ENCODE measurements at places on chromosomes 12 and 14.
A peak's percentile ranks its signal among the peaks of the same experiment; 100 is the strongest.

DNA sequence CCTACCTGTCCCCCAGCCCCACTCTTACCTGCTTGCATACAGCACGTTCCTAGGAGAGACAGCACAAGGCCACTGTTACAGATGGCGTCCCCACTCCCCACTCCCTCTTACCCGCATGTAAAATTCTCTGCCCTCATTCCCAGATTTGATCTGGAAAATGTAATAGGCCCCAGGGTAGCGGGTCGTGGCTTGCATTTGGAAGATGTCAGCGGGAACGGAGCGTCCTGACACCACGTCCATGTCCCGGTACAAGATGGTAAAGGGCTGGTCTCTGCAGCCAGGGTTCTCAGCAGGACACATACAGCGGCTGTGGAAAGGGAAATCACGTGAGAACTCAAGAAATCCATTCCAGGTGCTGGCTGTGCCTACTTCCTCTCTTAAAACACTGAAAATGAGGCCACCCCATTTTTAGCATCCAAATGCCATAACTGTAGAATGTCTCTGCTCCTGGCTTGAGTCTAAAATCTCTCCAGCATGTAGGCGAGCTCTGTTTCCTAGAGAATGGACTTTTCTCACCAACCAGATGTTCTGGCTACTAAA is 10.1 kb upstream of the TC2N start:
- DNase-seq: no peak

DNA sequence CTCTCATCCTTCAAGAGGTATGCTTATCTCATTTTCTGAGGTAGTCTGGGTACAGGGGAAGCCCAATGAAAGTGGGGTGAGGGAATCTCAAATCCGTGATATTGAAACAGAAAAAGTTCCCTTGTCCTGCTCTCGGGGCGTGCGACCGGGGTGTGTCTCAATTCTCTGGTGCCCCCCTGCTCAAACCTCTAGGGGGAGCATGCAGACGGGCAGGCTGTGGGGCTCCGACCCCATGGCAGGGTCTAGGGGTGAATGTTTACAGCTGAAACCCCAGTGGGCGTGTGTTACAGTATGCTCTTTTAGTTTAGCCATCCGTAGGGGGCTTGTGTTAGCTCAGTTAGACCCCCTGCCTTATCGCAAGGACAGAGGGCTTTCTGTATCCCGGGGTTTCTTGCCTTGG is 68.7 kb downstream of the PTPRQ start:
- no peak for DNase-seq

GRCh38 chr12:26610774-26611173 is 222.2 kb downstream of the ITPR2 start:
- no peak for DNase-seq

DNA sequence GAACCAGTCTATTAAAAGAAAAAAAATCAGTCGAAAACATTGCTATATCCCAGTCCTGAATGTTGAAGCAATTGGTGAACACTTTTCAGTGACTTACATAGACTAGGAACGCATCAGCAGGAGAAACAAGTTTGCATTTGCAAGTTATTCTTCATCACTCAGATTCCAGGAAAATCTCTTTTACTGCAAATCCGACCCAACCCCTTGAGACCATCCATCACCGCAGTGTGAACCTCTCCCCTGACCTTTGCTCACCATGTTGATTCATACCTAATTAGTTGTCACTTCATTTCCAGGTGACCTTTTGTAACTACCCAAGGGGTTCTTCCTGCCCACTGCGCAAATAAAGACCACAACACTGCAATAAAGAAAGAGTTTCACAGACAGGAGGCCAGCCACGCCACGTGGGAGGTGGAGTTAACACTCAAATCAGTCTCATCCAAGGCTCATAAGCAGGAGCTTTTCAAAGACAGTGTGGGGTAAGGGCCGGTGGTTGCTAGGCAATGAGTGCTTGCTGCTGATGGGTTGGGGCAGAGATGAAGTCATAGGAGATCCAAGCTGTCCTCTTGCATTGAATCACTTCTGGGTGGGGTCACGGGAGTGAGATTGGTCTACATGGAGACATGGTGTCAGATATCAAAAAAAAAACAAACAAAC is 241.3 kb upstream of the TMEM132C start:
- peak; percentile 5 for DNase-seq

- DNase-seq: peak; percentile 31
These were observed 126.7 kb upstream of the LGR5 start for GRCh38 chr12:71312768-71313403.

DNA sequence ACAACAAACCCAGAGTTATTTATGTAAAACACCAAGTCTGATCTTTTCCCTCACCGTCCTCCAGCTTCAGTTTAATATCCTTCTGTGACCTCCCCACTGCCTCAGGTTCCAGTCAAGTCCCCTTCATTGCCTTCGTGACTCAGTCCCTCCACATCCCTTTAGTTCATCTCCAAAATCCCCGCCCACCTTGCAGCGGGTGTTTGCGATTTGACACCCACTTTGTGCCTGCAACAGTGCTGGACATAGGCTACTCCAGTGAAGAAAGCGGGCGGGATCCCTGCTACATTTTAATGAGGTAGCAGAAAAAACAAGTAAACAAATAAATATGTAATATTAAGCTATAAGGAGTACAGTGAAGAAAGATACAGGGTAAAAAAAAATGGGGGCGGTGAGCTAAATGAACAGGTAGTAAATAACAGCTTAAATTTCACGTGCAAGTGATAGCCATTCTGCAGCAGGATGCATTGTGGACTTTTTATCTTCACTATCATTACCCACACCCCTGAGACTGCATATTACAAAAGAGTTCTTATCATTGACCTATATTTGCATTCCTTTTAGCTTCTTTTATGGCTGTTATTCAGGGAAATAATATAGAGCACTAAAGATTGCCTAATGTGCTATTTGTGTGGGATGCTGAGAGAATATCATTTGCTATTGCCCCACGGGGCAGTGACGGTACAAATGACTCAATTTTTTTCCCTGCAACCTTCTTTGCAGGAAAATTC is 222.8 kb upstream of the NUDT4 start:
- no peak for DNase-seq

- DNase-seq: peak; percentile 23
These were observed 503 bp downstream of the FBXO21 start for GRCh38 chr12:117189725-117190209.

GRCh38 chr14:80549141-80549540 is 337.8 kb upstream of the DIO2 start:
- DNase-seq: no peak

DNA sequence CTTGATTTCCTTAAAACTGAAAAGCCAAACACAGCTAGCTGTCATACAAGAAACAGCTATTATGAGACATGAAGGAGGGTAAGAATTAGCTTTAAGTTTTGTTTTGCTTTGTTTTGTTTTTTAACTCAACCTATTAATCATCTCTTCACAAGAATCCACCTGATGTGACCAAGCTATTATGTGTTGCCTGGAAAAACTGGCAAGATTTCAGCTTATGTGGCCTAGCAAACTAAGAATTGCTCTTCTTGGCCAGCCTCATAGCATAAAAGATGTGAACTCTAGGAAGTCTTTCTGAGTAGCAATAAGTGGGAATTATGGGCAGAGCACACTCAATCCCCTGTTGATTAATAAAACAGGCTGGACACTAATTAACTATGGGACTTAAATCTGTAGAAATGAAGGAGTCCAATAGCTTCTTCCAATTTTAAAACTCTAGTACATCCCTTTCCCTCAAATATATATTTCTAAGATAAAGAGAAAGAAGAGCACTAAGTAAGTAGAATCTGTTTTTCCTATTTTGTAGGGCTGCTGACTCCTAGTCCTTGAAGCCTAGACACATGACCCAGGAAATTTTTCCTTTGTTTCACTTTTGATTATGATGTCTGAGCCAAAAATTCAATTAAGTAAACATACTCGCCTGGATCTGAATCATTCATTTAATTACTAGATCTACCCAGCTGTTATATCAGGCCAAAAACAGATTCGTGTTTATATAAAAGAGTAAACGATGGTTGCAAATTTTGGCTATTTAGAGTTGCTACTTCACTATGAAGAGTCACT is 75.7 kb downstream of the GTF2A1 start:
- DNase-seq: no peak

DNA sequence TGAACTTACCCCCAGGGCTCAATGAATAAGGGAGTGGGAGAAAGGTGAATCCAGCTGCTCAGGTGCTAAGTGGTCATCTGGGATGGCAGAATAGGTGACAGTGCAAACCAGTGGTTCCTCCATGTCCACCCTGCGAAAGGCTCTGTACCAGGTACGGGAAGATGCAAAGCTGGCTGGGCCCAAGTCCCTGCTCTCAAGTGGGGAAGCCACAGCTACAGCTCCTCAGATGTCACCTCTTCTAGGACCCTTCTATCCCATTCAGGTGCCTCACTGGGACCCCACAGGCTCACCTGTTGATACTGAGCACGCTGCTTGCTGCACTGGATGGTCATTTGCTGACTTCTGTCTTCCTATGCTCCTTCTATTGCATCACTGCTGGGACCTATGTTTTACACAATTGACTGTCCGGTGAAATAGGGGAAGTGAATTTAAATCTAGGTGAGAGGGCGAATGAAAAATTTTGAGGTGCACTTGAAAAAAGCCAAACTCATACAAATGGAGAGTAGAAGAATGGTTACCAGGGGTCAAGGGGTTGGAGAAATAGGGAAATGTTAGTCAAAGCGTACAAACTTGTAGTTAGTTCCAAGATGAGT is 20.3 kb upstream of the PPP4R4 start:
- no peak for DNase-seq

GRCh38 chr12:52277486-52278245 is 3.2 kb downstream of the KRT86 start:
- DNase-seq: no peak

DNA sequence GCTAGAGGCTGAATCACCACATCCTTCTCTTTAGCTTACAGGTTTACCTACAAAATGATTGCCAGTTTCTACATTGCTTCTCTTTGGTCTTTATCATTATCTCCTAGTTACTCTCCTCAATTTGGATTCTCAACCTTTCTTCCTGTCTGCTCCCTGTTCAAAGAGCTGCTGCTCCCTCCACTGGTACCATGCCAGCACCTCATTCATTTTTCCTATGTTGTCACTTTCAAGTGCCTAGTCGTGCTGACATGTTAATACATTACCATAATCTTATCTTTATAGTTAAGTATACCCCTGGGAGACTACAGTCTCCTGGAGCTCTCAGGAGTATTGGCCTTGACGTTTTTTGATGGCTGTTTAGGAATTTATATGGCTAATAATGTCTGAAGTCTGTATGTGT is 14.2 kb downstream of the FRS2 start:
- no peak for DNase-seq

Data from fibroblast of skin of abdomen (primary cell).